ENCODE measurements at places on chromosomes 3 and 15. TPM values are rescaled to one million over a fixed set of nuclear protein-coding genes. Genes with fewer than 3 reads are reported as not detected.

- no peak for DNase-seq
Observed at GRCh38 chr3:81540787-81541186, 220.7 kb downstream of the GBE1 start.

- DNase-seq = no peak
Observed at GRCh38 chr3:115204475-115204874, 57.4 kb upstream of the ZBTB20 start.

DNA sequence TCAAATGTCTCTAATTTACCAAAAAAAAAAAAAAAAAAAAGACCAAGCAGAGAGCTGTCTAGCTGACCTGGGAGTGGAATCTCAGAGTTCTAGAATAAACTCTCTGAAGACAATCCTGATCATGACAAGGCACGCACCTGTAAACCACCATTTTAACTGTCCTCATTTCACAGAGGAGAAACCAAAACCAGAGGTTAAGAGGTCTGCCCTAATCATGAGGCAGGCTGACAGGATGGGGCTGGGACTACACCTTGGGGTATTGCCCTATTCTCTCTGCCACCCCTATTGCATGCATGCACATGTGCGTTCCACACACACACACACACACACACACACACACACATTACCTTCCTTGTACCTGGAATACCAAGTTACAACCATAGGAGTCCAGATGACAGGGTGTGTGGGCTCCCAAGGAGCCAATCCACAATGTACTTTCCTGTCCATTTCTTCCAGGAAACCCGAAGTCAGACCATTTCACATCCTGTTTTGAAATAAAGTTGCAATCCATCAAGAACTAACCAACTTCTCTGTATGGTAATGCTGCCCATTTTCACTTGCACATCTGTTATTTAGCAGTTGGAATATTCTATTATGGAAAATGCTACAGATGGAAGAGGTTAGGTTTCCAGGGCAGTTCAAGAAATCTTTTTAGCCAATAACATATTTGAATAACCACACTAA, 34.6 kb downstream of the HSPBAP1 start:
- DNase-seq = no peak

DNA sequence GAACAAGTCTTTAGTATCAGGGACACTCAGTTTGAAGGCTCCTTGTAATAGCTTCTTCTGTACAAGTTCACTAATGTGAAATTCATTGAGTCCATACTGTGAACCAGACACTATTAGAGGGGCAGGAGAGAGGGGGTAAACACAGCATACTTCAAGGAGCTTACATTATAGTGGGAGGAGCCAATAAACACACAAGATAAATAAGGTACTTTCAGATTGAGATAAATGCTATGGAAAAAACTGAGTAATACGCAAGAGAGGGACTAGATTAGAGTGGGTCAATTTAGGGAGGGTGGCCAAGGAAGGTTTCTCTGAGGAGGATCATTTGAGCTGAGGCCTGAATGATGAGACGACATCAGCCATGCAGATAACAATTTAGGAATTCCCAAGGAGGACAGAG, 3.1 kb upstream of the AKAP13 start:
- DNase-seq = no peak

DNA sequence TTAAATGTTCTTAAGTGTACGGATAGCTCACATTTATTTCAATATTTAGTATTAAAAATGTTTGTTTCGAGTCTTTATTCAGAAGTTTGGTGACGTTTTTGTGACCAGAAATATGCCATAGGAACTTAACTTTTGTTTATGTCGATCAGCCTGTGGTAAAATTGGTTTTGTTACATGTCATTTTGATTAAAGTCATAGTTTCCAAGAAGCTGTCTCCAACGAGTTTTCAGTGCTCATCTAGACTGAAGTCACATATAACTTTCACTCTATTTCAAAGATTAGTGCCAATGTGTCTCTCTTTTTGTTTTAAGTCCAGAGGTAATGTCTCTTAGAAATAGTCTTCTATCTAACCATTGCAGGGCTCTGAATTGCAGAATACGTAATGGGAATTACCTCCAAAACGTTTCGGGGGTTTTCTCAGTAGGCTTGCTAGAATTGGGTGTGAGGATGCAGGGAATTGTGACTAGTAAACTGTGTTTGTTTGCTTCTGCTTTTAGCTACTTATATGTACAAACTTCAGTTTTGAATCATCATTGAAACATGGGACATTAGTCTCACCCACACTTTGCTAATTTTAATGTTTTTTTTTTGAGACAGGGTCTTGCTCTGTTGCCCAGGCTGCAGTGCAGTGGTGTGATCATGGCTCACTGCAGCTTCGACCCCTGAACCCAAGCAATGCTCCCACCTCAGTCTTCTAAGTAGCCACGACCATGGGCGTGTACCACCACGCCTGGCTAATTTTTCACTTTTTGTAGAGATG, 3.0 kb downstream of the BUB1B start:
- DNase-seq = no peak

- DNase-seq = peak; percentile 70
Observed at GRCh38 chr3:52890735-52891134, 6.6 kb downstream of the STIMATE start.

DNA sequence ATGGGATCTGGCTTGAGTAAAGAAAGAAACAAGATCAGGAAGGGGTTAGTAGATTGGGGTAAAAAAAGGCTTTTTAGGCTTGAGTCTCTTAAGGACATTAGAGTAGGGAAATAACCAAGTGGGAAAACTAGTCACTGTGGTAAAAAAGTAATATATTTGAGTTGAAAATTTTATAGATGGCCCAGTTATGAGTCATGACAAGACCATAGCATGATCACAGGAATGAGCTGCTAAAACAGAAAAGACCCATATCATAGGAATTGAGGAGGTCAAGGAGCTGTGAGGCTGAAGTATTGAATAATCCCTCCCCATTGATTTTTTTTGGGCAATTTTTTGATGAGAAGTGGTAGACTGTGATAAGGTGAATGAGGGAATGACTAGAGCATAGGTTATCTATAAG, 69.2 kb upstream of the TBC1D5 start:
- no peak for DNase-seq

DNA sequence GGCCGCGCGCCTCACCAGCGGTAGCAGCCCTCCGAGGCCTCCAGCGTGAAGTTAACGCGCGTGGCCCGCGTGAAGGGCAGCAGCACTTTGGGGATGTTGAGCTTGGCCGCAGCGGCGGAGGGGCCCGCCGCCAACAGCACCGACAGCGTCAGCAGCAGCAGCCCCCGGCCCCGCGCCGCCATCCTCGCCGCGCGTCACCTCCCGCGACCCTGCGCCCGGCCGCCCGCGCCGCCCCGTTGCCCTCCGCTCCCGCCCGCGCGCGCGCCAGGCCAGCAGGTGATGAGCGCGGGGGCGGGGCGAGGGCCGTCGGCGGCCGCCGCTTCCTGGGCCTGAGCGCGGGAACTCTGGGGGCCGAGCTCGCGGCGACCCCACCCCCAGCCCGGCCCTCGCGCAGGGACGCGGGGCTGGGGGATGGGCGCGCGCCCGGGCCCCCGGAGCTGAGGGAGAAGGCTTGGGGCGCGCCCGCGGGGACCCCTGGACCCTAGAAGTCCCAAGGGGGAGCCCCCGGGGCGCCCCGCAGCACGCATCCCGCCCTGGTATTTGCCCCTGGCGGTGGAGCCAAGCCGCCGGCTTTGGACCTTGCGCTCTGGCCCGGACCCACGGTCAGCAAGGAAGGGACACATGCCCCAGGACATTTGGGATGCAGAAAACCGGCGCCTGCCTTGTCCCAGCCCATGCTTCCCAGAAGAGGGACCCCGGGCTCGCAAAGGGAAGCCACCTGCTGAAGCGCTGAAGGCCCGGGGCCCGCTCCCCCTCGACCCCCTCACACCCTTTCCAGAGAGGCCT, at the start of gene NUP210:
NUP210 (minus strand) TSS at position 278 of the 786 bp plus-strand sequence; CDS start at position 182, 96 bp downstream.
- peak; percentile 74 for DNase-seq

DNA sequence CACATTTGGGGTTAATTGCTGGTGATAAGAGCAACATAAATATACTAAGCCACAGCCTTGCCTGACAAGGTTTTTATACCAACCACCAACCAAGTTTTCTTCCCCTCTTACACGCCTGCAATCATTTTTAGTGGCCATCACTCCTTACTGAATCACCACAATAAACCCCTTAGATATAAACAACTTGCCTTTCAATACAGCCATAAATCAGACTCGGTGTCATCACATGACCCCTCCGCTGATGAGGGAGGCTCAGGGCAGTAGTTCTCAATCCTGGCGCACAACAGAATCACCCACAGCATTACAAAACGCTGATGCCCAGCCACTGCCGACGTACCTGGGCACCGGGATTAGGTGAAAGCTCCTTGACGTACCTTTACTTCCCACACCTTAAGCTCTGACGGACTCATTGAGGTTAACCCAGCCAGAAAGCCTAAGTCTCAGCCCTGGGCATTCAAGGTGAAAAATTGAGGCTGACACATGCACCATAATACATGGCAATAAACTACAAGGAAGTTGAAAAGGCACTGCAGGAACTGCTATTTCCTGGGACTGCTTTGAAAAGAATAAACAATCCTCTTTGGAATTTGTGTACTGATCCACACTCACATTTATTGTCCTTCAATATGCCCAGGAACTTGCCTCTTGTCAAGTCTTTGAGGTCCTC, 17.1 kb downstream of the ADCY5 start:
- no peak for DNase-seq

- no peak for DNase-seq
Observed at GRCh38 chr15:95733931-95734330, 596.6 kb upstream of the NR2F2 start.

DNA sequence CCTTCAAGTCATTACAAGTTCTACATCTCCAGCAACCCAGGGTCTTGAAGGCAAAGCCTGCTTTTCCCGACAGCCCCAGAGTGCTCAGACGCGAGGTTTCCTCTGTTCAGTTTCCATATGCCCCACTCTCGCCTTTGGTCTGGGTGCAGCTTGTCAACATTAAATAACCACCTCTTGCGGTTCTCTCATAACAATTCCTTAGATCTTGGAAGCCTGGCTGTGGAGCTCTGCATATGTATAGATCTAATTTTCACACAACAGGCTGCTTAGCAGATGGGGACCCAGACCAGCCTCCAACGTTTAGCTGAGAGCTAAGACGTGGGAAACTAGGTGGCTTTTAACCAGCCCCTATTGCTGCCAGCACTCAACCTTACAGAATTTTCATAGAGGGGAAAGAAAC, 295.5 kb downstream of the RPLP1 start:
- no peak for DNase-seq

DNA sequence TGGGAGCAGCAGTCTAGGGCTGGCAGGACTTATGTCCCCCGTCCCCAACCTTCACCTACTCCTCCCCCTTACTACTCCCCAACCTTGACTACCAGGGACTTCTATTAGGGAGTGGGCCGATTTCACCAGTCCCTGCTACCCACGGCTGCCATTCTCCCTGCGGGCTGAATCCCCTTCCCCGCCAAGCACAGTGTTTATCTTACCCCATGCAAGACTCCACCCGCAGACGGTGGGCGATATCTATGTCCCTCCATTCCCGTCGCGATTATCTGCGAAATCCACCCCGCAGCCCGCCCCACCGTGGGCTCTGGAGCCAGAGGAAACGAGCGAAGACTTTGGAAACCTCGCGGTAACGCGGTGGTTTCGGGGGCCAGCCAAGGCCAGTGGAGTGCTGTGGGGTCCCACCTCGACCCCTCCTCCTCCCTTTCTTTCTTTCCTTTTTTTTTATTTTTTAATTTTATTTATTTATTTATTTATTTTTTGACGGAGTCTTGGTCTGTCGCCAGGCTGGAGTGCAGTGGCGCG, 4.7 kb downstream of the ISLR2 start:
- no peak for DNase-seq

DNA sequence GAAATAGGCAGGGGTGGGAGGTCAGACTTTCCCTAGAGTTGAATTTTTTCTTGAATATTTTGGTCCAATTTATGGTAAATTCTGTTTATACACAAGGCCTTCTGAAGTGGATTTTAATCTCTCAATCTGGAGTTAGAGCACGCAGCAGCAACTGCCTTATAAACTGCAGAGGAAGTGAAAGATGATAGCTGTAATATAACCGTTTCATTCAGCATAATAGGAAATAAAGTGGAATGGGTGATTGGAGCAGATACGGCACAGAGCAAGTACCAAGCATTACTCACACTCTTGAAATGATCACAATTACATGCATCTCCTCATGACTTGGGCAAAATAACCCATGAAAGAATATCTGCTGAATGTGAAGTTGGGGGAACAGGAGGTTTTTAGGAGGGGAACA, 106.8 kb downstream of the ARRDC4 start:
- no peak for DNase-seq

DNA sequence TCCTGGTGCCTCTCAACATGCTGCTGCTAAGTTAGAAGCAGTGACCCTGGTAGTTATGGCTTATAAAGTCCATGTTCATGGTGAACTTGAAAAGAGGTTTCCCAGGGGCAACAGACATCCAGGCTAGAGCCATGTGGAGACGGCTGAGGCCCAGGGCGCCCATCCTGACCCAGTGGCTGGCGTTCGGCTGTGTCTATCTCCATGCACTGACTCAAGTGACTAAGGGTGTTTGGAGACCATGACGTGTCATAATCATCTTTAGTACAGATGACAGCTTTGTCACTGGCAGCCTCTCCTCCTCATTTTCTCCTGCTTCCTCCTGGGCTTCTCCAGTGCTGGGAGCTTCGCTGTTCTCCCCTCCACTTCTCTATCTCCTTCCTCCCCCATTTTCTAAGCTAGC, 287.4 kb upstream of the LYSMD4 start:
- DNase-seq = no peak

DNA sequence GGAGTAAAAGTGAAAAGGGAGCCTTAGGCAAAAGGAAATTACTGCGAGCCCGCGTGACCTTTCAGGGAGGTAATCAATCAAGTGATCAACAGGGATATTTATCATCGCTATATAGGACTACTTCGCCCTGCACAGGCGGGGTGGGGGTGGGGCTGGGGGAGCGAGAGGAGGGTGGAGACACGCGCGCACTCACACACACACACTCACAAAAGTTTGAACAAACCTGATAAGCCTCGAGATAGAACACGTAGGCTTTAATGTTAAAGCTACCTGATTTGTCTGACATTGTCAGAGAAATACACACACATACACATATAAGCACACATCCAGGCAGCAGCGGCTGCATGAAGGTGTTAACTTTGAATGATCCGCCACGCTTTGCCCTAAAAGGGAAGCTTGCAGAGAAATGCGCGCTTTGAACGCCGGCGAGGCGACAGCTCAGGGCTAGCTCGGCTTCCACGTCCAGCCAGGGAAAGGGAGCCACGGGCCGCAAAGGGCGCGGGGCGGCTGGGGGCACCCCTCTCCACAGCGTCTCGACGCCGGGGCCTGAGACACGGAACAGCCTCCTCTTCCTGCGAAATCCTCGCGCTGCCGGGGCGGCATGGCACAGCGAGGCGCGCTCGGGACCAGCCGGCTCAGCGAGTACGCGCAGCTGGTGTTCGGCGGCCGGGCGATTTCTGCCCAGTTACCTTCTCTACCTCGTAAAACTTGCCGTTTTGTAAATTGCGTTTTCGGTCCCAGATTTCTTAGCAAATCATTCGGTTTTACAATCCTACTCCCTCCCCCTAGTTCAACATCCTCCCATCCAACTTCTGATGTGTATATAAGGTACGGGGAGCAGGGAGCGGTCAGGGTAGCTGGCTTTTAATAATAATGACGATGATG, 4.8 kb upstream of the MECOM start:
- peak; percentile 30 for DNase-seq

- no peak for DNase-seq
Observed at GRCh38 chr15:37933666-37934065, 774 bp upstream of the TMCO5A start.

Gene ZIC1
- not detected for total RNA-seq

Gene IL17RD
- total RNA-seq = 0.02 TPM

Gene BCHE
- not detected for total RNA-seq
